ENCODE measurements at places on chromosomes 11 and 22.
A peak's percentile ranks its signal among the peaks of the same experiment; 100 is the strongest.

DNA sequence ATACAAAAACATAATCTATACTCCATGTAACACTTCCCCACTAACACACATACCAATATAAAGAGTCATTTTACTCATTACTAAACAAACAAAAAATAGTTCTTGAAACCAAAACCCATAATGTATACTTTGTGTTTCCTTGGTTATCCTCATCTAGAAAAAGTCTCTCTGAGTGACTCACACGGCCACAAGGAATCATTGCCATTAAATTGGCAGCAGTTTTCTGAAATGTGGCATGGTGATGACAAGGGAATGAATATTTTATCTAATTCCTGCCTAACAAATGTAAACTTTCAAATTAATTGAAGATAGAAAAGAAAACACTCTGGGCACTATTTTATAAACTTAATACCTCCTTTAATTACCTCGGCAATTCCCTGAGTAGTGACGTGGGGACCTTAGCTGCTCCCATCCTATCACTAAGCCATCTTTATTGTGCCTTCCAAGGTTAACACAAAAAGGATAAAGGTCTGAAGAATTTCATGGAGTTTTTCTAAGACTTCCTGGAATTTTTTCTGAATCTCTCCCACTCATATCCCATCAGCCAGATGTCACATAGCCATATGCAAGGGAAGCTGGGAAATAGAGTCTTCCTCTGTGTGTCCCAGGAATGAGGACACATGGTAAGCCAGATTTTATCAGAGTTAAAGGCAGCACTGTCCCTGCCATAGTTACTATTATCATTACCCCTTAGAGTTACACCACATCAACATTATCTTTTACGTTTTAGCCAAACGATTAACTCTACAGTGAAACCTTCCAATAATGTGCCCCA is 857.2 kb upstream of the TENM4 start:
- DNase-seq, result no peak

- DNase-seq, result no peak
These were observed 10.8 kb downstream of the PPFIBP2 start for GRCh38 chr11:7524462-7525235.

DNA sequence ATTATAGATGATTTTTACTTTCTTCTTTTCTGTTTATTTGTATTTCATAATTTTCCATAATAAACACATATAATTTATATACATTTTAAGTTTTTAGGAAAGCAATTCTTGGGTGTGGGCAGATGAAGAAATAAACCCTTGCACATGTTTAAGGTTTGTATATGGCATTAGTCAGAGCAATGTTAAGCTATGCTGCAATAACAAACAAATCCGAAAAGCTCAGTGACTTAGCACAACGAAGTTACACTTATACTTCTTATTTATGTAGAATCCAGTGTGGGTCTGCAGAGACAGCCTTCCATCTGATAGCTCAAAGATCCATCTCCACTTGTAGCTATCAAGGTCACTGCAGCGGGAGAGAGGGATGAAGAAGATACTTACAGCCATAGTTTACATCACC is 68.5 kb upstream of the BARX2 start:
- no peak for DNase-seq

GRCh38 chr11:99015634-99016454 is 4.9 kb upstream of the CNTN5 start:
- DNase-seq, result peak; percentile 43
